NCI-H1092 treated with DMSO at 0.1 percent for 48 hours (cell line): ENCODE measurements at places on chromosomes 2 and 18.

- no peak for DNase-seq
Measured at GRCh38 chr2:133486771-133487191, 81.5 kb downstream of the NCKAP5 start.

DNA sequence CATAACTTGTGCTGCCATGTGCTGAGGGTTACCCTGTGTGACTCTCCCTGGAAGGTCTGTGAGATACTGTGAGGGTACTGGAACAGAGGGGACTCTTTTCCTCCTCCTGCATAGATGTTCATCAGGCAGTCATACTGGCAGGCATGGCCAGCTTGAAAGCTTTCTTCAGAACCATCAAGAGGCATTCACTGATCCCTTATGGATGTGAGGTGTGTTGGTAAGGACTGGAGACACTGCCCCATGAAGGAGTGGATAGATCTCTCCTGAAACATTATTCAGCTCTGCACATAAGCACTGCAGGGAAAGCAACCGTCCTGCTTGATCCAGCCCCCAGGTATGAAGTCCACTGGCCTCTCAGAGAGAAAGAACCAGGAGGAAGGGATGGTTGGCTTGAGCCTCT lies 176.6 kb upstream of the ARL4C start:
- no peak for DNase-seq

- no peak for DNase-seq
Measured at GRCh38 chr2:20687260-20687832, 20.4 kb downstream of the GDF7 start.

DNA sequence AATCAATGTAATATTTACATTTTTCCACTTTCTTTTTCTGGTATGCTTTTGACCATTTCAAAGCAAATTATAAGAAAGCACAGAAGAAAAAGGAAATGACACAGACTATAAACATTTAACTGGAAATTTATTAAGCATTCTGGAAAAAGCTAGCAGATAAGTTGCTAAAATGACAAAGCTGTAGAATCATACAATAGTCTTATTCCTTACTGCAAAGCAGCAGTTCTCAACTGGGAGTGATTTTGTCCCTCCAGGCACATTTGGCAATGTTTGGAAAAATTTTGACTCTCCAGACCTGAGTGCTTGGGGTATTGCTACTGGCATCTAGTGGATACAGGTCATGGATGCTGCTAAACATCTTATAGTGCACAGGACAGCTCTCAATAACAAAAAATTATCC lies 75.1 kb downstream of the MBD5 start:
- no peak for DNase-seq

DNA sequence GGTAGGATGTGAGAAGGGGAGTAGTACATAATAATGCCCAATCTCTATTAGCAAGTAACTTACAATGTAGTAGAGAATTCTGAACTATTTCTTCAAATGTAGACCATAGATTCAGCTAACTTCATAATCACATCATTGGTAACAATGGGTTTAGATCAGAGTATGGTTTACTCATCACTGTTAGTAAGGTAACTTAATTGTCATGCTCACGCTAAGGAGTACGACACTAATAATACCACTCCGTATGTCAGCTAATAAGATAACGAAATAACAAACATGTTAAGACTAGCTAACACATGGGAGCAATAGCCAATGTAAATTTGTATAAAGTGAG lies 56.4 kb upstream of the CCDC141 start:
- no peak for DNase-seq

DNA sequence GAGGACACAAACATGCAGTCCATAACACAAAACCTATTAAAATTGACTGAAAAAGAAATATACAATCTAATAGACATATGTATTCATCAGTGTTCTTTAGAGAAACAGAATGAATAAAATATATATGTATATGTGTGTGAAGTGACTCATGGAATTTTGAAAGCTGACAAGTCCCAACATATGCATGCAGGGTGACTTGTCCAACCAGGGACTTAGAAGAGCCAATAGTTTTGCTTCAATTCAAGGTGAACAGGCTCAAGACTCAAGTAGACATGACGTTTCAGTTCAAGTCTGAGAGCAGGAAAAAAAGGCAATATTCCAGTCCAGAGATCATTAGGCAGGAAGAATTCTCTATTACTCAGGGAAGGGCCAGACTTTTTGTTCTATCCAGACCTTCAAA lies 271.2 kb upstream of the SETBP1 start:
- no peak for DNase-seq

DNA sequence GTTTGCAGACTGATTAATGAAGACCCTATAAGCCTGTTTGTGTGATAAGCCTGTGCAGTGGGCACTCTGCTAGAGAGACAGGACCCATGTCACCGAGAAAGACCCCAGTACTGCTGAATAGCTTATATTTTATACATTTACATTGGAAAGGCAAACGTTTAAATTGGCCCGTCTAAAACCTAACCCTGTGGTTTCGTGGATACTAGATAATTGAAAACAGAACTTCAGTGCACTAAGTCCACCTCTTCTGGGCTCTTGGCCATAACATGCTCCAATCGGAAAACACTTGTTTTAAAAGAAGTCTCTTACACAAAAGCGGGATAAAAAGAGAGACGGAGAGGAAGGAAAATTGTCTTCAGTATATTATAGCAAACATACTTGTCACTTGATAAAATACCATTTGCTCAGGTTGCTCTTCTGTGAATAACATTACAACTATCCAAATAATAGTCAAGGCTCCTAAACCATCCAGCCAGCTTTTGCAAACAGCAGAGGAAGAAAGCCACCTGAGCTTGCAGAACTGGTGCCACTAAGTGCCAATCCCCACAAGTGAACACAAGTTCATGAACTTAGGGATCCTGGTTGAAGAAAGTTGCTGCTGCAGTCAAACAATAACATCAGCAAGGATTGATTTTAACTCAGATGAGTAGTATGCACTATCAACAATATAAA lies 218.4 kb upstream of the FN1 start:
- DNase-seq, result no peak

GRCh38 chr2:218547978-218548377 lies 20.2 kb downstream of the USP37 start:
- DNase-seq, result no peak

GRCh38 chr2:111201214-111201613 lies 80.5 kb downstream of the BCL2L11 start:
- DNase-seq, result no peak

GRCh38 chr2:157432475-157433106 lies 11.3 kb downstream of the CYTIP start:
- DNase-seq, result no peak

DNA sequence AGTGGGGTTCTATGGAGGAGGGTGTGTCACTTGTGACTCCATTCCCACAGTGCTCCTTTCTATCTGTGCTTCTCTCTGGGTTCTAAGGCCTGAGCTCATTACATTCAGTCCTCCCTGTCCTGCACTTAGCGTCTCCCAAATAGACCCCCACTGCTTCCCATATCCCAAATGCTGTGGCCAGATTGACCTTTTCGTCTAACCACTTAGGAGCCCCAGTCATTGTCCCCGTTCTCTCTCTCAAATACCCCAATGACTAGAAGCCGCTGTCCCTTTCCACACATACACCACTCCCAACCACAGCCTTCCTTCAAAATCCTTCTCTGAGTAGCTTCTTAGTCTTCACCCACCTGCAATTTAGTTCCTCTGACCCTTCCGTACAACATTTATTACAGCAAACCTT lies 146.5 kb downstream of the TRIM43 start:
- DNase-seq, result no peak

- DNase-seq, result no peak
Measured at GRCh38 chr2:17878281-17879136, at the start of gene KCNS3. KCNS3 (plus strand) TSS chr2:17878667; CDS start chr2:17931009, 52,342 bp downstream.

DNA sequence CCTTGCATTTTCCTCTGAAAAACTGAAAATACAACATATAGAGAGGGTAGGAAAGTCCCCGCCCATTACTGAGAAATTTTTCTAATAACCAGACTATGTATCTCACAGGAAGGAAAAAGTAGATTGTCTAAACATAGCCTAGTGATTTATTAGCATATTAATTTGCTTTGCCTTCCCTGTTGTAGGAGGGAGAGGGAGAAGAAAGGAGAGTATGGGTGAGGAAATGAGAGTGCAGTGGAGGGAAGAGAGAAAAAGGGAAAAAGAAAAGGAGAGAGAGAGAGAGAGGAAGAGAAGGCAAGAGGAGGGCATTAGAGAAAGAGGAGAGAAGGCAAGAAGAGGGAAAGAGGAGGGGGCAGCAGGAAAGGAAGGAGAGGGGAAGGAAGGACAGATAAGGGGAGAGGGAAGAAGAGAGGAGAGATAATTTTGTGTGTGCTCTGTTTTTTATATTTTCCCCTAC lies 3.6 kb upstream of the KYNU start:
- DNase-seq, result no peak

DNA sequence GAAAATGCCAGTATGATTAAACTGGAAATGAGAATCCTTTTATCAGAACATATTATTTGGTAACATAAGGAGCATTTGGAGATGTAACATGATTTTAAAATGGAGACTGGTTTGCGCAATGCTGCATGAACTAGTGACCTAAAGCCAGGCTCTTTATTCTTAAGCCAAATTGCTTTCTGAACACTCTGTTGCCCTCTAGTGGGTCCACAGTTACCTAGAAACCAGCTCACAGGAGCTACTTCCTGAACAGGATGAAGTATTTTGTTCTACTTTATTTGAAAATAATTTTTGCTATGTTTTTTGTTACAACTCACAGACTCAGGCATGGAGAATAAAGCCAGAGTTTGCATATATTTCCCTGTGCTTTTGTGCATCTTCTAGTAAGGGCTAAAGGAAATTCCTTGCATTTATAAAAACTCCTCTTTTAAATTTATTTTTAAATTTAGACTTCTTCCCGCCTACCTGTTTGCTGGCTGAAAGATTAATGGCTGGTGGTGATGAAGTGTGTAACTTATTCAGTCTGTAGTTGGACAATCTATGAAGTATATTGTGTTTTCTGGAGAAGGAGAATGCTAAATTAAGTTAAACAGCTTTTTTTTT lies 146.7 kb downstream of the PARD3B start:
- peak; percentile 64 for DNase-seq

DNA sequence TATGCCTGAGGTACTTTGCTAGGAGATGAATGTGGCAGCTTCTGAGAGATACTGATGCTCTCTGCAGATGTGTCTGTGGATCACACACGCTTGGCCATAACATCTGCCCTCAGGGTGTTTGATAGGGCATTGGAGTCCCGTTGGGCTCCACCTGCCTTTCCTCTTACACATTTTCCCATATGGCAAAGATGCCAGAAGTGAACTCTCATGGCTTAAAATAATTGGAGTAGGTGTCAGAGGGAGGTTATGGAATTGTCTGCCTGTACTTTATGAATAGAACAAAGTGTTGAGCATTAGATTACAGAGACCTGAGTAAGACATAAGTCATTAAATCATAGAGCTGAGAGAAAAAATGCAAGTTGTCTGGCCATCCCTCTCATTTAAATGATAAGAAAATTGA lies 75.3 kb upstream of the PNPT1 start:
- no peak for DNase-seq

DNA sequence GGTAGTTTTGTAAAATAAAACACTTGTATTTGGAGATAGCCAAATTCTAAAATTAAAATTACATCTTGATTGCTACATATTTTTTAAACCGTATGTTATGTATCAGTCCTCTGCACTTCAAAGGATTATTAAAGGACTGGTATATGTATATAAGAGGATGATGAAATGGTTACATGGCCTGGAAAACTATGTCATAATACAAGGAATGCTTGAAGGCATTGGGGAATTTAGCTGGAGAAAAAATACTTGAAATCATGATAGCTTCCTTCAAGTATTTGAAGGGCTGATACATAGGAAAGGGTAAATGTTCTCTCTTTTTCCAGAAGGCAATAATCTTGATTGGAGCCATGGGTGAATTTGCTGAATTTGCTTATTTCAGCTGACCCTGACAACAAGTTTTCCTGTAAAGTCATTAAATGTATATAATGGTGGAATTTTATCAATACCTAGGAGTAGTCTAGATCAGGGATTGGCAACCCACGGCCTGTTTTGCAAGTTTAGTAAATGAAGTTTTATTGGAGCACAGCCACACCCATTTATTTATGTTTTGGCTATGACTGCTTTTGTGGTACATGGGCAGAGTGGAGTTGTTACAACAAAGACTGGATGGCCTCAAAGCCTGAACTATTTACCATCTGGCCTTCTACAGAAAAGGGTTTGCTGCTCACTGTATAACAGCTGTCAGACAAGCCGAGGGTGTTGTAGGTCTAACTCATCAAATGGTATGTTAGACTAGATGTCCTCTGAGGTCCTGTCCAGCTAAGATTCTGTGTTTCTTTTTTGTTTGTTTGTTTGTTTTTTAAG lies 34.4 kb downstream of the ACYP2 start:
- no peak for DNase-seq

- DNase-seq, result no peak
Measured at GRCh38 chr2:75551434-75551833, 9.3 kb downstream of the EVA1A start.

DNA sequence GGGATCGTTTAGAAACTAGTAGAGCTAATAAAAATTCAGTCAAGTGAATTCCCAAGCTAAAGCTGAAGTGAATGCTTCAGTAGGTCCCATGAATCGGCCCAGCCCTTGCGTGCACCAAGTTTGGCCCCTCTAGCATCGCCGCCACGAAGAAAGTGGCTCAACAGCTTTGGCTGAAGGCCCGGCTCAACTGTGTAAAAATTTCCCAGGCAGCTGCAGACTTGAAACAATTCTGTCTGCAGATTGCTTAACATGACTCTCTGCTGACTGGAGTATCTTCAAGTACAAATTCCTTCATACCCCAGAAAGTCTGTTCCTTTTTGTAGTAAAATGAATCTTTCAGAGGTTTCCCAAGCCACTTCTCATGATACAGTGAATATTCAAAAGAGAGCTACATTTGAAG lies 32.7 kb downstream of the ALMS1 start:
- DNase-seq, result no peak

GRCh38 chr2:50535971-50536759 lies 495.8 kb downstream of the NRXN1 start:
- DNase-seq, result peak; percentile 27

DNA sequence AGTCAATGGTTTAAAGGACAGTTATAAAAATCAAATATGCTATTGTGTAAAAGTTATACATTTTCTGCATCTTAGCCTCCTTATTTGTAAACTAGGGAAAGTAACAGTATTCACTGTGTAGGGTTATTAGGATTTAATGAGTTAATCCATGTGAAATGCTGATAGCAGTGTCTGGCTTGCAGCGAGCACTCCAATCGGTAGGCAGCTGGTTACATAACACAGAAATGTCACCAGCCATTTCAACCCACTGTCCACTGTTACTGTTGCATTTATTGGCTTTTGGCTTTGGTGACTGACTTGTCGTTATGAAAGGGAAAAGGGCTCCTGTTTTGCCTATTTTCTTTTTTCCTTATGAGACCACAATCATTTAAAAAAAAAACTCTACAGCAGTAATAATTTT lies 38.9 kb downstream of the ID2 start:
- DNase-seq, result no peak

GRCh38 chr2:62149708-62150107 lies 46.2 kb upstream of the B3GNT2 start:
- DNase-seq, result no peak

GRCh38 chr2:197011801-197012641 lies 85.5 kb upstream of the PGAP1 start:
- peak; percentile 28 for DNase-seq
